ENCODE measurements at places on chromosomes 5 and 9.

GRCh38 chr5:144831650-144832049 is 661.0 kb downstream of the KCTD16 start:
- no peak for DNase-seq

- no peak for DNase-seq
Measured at GRCh38 chr5:83265318-83265717, 188.0 kb downstream of the XRCC4 start.

DNA sequence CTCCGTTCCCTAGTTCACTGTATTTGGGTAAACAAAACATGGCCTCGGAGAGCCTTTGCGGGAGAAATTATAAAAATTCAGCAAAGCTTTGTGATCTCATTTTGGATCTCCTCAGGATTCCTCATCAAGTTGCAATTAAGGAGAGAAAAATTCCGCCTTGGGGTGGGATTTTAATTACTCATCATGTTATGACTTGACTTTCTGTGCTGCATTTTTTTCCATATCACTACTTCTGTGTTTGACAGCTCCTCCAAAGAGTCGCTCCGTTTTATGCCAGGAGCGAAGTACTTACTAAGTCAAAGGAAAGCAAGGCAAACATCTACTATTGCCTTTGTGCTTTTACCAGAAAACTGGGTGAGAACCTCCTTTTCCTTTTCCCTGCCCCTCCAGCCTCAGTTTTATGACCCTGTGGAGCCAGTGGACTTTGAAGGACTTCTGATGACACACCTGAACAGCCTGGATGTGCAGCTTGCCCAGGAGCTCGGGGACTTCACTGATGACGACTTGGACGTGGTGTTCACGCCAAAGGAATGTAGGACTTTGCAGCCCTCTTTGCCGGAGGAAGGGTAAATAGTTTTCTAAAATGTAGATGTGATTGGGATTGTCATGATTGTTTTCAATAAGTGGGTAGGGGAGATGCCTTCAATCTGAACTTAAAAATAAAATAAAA is 71.5 kb downstream of the DOCK8 start:
- no peak for DNase-seq

DNA sequence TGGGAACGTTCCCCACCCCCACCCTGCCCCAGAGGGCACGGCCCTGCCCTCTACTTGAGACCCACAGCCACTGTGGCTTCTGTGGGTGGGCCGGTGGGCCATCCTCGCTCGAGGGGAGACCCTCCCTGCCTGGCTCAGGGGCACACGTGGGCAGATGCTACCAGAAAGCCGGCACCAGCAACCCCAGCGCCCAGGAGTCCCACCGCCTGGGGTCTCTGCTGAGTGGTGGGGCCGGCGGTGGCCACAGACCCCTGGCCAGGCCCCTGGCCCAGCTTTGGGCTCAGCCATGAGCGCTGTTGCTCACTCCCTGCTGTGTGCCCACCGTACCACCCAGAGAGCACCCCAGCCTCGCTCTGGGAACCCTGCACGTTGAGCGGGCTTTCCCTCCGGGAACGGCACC is 16.5 kb upstream of the NRARP start:
- DNase-seq: no peak

DNA sequence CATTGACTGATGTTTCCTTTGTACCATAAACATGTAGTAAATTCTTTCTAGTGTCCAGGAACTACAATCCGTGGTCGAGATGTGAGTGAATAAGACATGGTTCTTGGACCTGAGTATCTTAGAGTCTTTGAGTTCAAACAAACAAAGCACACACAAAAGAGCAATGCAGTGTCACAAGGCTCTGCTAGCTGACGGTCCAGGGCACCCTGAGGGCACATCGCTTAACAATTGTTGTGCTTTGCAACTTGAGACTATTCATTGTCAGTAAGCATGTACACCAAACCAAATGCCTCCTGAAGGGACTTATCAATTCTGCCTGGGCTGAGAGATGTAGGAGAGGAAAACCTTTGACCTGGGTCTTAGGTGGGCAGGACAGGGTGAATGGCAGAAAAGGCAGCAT is 84.8 kb downstream of the CAMK4 start:
- no peak for DNase-seq

- no peak for DNase-seq
Measured at GRCh38 chr9:124415852-124416484, 726 bp upstream of the PSMB7 start.

DNA sequence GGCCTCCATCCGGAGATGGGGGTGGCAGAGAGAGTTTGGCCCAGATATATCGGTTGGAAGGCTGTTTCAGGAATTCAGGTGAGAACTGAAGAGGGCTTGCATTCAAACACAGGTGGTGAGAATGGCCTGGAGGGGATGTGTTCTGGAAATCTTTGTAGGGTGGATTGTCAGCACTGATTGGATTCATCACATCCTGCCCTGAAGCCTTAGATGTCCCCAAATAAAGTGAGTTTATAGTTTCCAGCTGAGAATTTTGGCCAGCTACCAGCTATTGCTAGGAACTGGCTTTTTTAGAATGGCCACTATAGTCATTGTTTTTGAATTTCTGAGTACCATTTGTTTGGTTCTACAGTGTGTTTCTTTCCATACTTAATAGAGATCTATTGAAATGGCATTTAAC is 46.1 kb upstream of the ANKH start:
- DNase-seq: no peak

DNA sequence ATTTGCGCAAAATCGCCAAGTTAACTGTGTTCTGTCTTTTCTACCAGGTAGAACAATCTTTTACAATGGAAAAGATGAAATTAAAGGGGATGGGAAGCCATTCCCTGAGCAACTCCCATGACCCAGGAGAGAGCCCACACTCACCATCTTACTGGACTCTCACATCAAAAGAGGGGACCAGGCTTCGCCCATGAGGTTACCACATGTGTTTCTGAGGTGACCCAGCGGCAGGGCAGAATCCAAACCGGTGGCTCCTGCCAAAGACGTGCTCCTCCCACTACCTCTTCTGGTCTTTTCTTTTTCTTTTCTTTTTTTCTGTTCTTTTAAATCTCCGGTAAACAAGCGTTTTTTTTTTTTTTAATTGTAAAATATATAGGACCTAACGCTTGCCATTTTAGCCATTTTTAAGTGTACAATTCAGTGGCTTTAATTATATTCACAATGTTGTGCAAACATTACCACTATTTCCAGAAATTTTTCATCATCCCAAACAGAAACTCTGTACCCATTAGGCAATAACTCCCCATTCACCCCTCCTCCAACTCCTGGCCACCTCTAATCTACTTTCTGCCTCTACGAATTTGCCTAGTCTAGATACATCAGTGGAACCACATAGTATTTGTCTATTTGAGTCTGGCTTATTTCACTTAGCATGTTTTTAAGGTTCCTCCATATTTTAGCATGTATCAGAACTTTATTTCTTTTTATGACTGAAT is 19.3 kb downstream of the PTPN3 start:
- DNase-seq: no peak

GRCh38 chr5:90133941-90134340 is 275.6 kb downstream of the CETN3 start:
- no peak for DNase-seq

GRCh38 chr5:81417052-81417451 is 23.1 kb upstream of the ACOT12 start:
- no peak for DNase-seq

DNA sequence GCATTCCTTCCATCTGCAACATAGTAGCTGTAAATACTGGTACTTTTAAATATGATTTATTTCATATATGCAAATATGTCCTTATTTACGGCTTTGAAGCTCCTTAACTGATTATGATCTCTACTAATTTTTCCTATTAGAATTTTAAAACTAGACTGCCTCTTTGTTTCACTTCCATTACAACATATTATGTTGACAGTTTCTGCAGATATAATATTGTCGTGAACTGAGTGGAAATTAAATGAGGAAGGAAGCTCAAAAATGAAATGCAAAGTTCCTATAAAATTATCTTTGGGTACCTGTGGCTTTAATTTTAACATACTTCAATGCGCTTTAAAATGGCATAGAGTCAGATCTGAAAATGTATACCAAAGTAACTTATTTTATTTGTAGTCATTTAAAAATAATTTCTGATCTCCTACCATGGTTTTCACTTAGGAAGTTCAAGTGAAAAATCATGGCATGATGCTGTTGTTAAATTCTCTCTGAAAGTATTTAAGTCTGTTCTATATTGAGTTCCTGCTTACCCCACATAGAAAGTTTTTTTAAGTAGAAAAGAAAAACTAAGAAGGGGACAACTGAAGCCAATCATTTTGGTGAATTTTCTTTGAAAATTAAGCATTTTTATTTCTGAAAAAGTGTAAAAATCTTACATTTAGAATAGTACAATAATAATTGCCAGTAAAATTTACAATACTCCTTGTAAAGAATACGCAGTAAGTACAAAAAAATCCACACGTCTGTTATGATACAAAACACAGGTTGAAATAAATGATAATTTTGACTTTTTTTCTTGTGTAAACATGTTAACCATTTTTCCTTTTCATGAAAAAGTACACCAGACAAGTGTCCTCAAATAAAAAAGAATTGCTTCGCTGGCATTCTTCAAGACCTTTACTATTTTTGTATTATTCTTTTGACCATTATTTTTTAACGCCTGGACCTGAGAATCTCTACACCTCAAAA is 2.6 kb downstream of the FOXD1 start:
- no peak for DNase-seq

DNA sequence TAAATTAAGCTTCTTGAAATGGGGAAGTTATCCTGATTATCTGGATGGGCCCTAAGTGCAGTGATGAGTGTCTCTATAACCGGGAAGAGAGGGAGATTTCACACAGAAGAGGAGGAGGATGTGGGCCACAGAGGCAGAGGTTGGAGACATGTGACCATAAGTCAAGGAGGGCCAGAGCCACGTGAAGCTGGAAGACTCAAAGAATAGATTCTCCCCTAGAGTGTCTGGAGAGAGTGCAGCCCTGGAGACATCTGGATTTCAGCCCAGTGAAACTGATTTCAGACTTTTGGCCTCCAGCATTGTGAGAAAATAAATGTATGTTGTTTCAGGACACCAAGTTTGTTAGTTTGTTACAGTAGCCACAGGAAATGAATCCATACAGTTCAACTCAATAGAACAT is 442.9 kb downstream of the NTRK2 start:
- peak; percentile 16 for DNase-seq

GRCh38 chr5:171667341-171668096 is 118.1 kb upstream of the SMIM23 start:
- DNase-seq: peak; percentile 84

DNA sequence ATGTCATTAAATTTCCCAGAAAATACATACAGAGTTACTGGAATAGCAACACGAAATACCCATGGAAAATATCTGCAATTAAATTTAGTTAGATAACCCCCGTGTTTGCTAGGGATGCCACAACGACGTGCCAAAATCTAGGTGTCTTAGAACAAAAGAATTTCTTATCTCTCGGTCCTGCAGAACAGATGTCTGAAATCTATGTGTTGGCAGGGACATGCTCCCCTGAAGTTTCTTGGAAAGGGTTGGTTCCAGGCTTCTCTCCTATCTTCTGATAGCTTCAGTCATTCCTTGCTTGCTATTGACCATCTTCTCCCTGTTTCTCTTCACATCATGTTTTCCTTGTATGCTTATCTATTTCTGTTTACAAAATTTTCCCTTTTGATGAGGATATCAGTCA is 1067.0 kb downstream of the CDH18 start:
- DNase-seq: no peak

- DNase-seq: no peak
Measured at GRCh38 chr9:94603259-94604160, 9.9 kb upstream of the FBP2 start.

GRCh38 chr5:150399524-150400211 is 13.0 kb downstream of the CD74 start:
- no peak for DNase-seq
